Activated gamma-delta T cell (primary cell): ENCODE measurements at places on chromosomes 2 and 18.

- no peak for DNase-seq
Observed at GRCh38 chr2:95023222-95023597, 2.3 kb upstream of the MAL start.

- no peak for DNase-seq
Observed at GRCh38 chr2:143398781-143399180, 269.6 kb downstream of the ARHGAP15 start.

DNA sequence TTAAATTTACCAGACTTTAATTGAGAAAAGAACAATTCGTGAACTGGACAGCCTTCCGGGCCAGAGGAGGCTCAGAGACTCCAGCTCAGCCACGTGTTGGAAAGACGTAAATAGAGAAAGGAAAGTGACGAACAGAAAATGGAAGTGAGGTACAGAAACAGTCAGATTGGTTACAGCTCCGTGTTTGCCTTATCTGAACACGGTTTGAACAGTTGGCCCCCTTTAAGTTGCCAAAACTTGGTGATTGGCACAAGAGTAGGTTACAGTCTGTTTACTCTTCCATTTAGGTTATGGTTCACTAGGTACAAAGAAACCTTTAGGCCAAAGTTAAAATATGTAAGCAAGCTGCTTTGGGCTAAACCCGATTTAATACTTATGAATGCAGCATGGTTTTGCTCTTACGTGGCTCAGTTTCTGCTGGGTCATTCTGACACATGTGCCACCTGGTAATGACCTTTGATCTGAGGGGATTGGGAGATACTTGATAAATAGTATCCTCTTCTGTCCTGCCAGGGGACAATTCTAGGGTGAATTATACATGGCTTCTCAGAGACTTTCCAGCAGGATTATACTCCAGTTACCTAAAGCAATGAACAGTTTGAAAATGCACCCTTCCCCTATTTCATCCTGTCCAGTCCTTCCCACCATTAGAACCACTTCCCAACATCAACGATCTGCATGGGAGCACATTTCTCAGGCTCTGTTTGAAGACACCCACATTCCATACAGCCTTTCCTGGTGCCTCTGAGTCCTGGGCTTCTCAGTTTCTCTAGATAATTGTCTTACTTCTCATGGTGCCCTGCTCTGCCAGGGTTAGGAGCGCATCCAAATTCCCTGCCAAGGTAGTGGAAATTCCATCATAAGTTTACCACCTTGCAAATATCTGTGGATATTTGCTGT is 65.1 kb upstream of the TGIF1 start:
- DNase-seq: no peak

GRCh38 chr2:102449370-102449974 is 23.6 kb upstream of the SLC9A4 start:
- no peak for DNase-seq
